ENCODE measurements at places on chromosomes 11 and 22. TPM values are rescaled to one million over a fixed set of nuclear protein-coding genes. Genes with fewer than 3 reads are reported as not detected.

- H3K4me3 ChIP-seq = no peak overlapping the region
- DNase-seq = no peak
- H3K27ac ChIP-seq = no peak overlapping the region
Measured at GRCh38 chr11:78786746-78787145, 212.1 kb upstream of the NARS2 start.

DNA sequence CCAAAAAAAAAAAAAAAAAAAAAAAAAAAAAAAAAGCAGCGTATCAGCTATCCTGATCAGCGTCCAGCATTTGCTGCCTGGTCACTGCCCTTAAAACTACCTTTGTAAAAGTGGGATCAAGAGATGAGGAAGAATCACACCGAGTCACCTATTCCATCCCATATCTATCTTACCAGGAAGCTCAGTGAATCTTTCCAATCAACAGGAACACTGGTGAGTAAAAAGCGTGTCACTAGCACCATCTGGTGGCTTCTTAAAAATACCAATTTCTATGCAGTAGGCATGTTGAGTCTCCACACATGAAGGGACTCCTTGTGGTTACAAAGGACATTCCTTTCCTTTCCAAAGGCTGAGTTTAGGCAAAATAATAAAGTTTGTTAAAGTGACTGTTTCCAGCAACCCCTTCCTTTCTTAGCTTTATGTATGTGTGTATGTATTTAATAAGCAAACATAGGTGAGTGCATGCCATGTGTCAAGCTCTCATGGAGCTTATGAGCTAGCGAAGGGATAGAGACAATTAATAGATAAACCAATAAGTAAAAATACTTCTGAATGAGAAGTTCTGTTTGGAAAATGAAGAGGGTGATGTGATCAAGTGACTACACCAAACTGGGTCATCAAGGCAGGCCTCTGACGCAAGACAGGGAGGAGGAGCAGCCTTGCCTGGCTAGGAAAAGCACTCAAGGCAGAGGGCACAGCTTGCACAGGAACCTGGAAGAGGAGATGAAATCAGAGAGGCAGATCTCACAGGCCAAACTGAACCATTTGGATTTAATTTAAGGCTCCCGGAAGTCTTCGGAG, 13.9 kb upstream of the TP53AIP1 start:
- no peaks in the 10 kb centered on the region for H3K27me3 ChIP-seq
- H3K4me3 ChIP-seq = no peak overlapping the region
- H3K27ac ChIP-seq = no peak overlapping the region

DNA sequence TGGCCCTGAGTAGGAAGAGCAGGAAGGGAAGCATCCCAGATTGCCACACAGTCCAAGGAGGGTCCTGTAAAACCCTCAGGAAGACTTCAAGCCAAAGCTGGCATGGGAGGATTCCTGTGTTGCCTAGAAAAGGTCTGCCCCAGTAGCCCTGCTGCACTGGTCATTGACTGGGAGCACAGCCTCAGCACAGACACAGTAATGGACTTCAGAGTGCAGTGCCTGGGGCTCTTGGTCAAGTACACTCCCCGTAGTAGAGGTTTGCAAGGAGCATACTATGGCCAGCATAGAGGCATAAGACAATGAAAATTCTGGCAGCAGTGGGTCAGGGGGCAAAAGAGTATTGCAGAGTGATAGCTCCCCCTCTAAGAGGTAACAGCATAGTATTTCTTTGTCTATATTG, 36.2 kb upstream of the FJX1 start:
- no peak overlapping the region for H3K4me3 ChIP-seq
- DNase-seq = no peak
- H3K36me3 ChIP-seq = no peaks in the 10 kb centered on the region
- no peaks in the 10 kb centered on the region for H3K27me3 ChIP-seq

DNA sequence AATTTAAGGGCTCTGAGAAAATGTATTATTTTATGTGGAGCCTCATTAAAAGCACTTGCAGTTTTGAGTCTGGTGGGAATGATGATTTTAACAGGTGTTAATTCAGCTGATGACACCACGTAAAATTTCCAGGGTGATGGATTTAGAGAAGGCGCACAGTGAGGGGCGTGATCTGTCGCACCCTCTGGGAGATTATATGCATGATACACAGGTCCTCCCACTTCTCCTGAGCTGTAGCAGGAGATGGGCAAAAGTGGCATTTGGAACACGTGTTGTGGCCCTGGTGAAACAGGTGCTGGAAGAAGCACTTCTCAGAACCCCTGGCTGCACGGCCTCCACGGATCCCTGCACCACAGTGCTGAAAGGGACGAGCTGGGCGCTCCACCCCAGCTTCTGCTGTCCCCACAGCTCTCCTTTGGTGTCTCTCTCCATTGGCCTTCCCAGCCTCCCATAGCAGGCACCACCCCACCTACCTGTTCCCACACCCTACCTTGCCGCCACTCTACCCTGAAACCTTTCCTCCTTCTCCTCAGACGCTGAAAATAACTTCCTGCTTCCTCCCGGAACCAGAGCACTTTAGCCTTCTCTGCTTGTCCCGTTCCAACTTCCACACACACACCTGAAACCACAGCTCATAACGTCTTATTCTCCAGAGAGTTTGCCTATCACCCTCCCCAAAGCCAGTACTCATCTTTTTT, 6.9 kb upstream of the SORL1 start:
- DNase-seq = no peak
- H3K27me3 ChIP-seq = no peaks in the 10 kb centered on the region
- no peaks in the 10 kb centered on the region for H3K4me1 ChIP-seq
- no peaks in the 10 kb centered on the region for H3K36me3 ChIP-seq
- H3K27ac ChIP-seq = no peak overlapping the region

- peak overlapping the region; percentile 38 for H3K27ac ChIP-seq
- peaks cover 36% of the 10 kb centered on the region for H3K4me1 ChIP-seq
- no peaks in the 10 kb centered on the region for H3K36me3 ChIP-seq
- H3K4me3 ChIP-seq = no peak overlapping the region
Measured at GRCh38 chr11:68051191-68052136, 12.6 kb downstream of the TCIRG1 start.

DNA sequence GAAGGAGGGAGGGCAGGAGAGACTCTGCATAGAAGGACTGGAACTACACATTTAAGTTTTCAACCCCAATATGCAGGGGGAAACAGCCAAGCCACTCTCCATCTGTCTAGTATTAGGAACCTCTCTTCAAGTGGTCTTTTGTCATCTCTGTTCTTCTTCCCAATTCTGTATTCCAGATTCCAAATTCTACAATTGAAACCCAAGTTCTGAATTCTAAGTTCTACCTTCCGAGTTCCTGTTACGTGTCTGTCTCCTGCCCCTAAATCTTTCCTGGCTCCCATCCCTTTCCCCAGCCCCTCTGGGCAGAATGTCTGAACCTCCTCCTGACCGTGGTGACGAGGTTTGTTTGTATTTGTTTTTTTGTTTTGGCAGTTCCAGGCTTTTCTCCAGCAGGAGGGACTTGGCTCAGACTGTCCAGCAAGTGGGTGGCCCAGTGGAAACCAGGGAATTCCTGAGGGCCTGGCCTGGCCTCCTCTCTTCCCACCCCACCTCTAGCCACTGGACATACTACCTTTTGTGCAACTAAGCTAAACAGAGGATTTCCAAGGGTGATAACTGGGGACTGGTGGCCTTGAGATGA, 1.6 kb upstream of the THOC5 start:
- H3K4me3 ChIP-seq = no peak overlapping the region
- no peaks in the 10 kb centered on the region for H3K27me3 ChIP-seq
- no peak for DNase-seq
- no peaks in the 10 kb centered on the region for H3K36me3 ChIP-seq
- peaks cover 7% of the 10 kb centered on the region for H3K4me1 ChIP-seq
- H3K27ac ChIP-seq = no peak overlapping the region

- no peaks in the 10 kb centered on the region for H3K27me3 ChIP-seq
- H3K4me1 ChIP-seq = peaks cover 19% of the 10 kb centered on the region
- no peak for DNase-seq
- H3K27ac ChIP-seq = no peak overlapping the region
- H3K4me3 ChIP-seq = no peak overlapping the region
- no peaks in the 10 kb centered on the region for H3K36me3 ChIP-seq
Measured at GRCh38 chr11:67405196-67405567, 1.3 kb downstream of the TBC1D10C start.

- H3K4me3 ChIP-seq = no peak overlapping the region
- no peaks in the 10 kb centered on the region for H3K27me3 ChIP-seq
- H3K36me3 ChIP-seq = no peaks in the 10 kb centered on the region
- H3K27ac ChIP-seq = no peak overlapping the region
Measured at GRCh38 chr11:123562158-123562557, 92.3 kb downstream of the SCN3B start.

- H3K36me3 ChIP-seq = no peaks in the 10 kb centered on the region
- H3K27ac ChIP-seq = no peak overlapping the region
- H3K27me3 ChIP-seq = no peaks in the 10 kb centered on the region
- H3K4me3 ChIP-seq = no peak overlapping the region
- H3K4me1 ChIP-seq = no peaks in the 10 kb centered on the region
- DNase-seq = no peak
Measured at GRCh38 chr11:23103416-23103815, 243.1 kb upstream of the CCDC179 start.

- H3K4me1 ChIP-seq = peaks cover 99% of the 10 kb centered on the region
- H3K27me3 ChIP-seq = no peaks in the 10 kb centered on the region
- H3K4me3 ChIP-seq = no peak overlapping the region
- no peaks in the 10 kb centered on the region for H3K36me3 ChIP-seq
- H3K27ac ChIP-seq = peak overlapping the region; percentile 43
Measured at GRCh38 chr11:111331711-111332479, 33.5 kb downstream of the POU2AF3 start.

DNA sequence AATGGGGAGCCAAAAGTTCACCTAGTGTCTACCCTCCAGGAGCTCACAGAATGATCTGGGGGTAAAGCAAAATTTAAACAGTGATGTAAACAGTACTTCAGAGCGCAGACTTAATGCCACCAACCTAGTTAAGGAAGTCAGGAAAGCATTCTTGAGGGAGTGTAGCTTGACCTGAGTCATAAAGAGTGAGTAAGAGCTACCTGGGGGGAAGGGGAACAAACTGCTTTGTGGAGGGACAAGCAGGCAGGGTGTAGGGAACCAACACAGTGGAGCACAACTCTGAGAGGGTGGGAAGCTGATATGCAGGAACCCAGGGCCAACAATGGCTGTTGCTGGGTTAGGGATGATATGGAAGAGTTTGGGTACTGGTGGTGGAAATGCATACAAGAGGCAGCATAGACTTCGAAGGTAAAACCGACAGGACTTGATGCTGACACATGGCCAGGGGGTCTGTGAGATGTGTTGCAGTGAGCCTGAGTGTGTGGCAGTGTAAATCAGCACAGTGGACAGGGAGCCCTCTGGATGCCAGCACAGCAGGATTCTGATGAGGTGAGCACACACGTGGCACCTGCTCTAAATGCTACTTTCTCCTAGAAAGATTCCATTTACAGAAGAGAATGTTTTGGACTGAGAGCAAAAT, 58.3 kb upstream of the CYP2D6 start:
- H3K4me3 ChIP-seq = no peak overlapping the region
- no peak for DNase-seq
- H3K27me3 ChIP-seq = no peaks in the 10 kb centered on the region
- H3K27ac ChIP-seq = no peak overlapping the region
- H3K36me3 ChIP-seq = no peaks in the 10 kb centered on the region

GRCh38 chr11:65077451-65077850, 6.4 kb downstream of the CDCA5 start:
- H3K27ac ChIP-seq = no peak overlapping the region
- DNase-seq = no peak
- H3K36me3 ChIP-seq = no peaks in the 10 kb centered on the region
- H3K27me3 ChIP-seq = no peaks in the 10 kb centered on the region
- H3K4me1 ChIP-seq = peaks cover 5% of the 10 kb centered on the region

DNA sequence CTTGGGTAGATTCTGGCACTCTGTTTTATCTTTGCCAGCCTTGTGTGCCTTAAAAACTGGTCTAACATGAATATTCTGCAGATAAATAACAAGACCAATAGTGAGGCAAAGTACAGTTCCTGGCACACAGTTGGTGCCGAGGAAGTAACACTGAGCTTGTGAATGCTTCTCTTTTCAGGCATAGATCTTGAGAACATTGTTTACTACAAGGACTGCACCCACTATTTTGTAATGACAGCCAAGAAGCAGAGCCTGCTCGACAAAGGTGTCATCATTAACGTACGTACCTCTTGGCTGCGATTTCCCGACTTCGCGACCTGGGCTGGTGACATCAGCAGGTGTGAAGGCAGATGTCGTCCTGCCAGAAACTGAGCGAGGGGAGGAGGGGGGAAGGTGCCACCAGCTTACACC, 105.7 kb downstream of the MICAL2 start:
- H3K4me3 ChIP-seq = no peak overlapping the region
- peak overlapping the region; percentile 75 for H3K27ac ChIP-seq
- peaks cover 56% of the 10 kb centered on the region for H3K4me1 ChIP-seq

GRCh38 chr11:114738954-114739353, 60.6 kb downstream of the NXPE2 start:
- H3K27me3 ChIP-seq = no peaks in the 10 kb centered on the region
- no peaks in the 10 kb centered on the region for H3K4me1 ChIP-seq
- H3K4me3 ChIP-seq = no peak overlapping the region
- no peaks in the 10 kb centered on the region for H3K36me3 ChIP-seq
- peak; percentile 49 for DNase-seq

GRCh38 chr11:20097319-20098221, 62.7 kb downstream of the DBX1 start:
- H3K27ac ChIP-seq = no peak overlapping the region
- H3K27me3 ChIP-seq = no peaks in the 10 kb centered on the region
- no peaks in the 10 kb centered on the region for H3K36me3 ChIP-seq
- no peak for DNase-seq

GRCh38 chr11:57974848-57975601, 48.7 kb upstream of the OR9Q1 start:
- DNase-seq = no peak
- H3K27me3 ChIP-seq = no peaks in the 10 kb centered on the region
- peak overlapping the region; percentile 15 for H3K27ac ChIP-seq
- H3K4me3 ChIP-seq = no peak overlapping the region
- peaks cover 29% of the 10 kb centered on the region for H3K4me1 ChIP-seq
- H3K36me3 ChIP-seq = no peaks in the 10 kb centered on the region

DNA sequence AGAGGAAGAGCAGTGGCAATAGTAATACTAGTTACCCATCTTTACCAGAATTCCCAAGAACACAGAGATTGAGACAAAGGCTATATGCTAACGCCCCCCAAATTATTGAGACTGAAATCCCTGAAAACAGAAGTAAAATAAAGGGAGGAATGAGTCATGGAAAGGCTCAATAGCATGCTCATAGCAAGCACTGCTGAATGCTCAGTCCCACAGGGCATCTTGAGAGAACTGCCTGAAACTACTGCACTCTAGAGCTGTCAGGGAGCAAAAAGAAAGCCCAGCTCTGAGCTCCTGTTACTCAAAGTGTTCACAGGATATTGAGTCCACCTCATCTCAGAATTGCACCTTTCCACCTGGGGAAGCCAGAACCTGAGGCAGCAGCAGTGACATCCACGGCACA, 44.1 kb upstream of the FIBIN start:
- no peaks in the 10 kb centered on the region for H3K27me3 ChIP-seq
- DNase-seq = no peak
- H3K36me3 ChIP-seq = no peaks in the 10 kb centered on the region
- H3K27ac ChIP-seq = no peak overlapping the region
- H3K4me3 ChIP-seq = no peak overlapping the region

- DNase-seq = no peak
- peaks cover 22% of the 10 kb centered on the region for H3K4me1 ChIP-seq
- H3K4me3 ChIP-seq = no peak overlapping the region
- H3K27ac ChIP-seq = no peak overlapping the region
- H3K36me3 ChIP-seq = no peaks in the 10 kb centered on the region
Measured at GRCh38 chr11:18696638-18697225, 1.8 kb upstream of the TMEM86A start.

CARD16 gene
- 6.0 TPM for total RNA-seq

APBB1 gene
- total RNA-seq = 25.4 TPM

EWSR1 gene
- total RNA-seq = 142 TPM

DUSP18 gene
- 19.1 TPM for total RNA-seq

SCGB1C1 gene
- not detected for total RNA-seq

DDIAS gene
- total RNA-seq = not detected

TRIM48 gene
- total RNA-seq = not detected

ANKRD42 gene
- total RNA-seq = 8.3 TPM

CFAP300 gene
- total RNA-seq = 0.52 TPM
